Motor neuron (in vitro differentiated cells): ENCODE measurements at places on chromosomes 3 and 15.
A peak's percentile ranks its signal among the peaks of the same experiment; 100 is the strongest.

- ATAC-seq: no peak
Measured at GRCh38 chr3:156131241-156131640, 10.9 kb downstream of the KCNAB1 start.

DNA sequence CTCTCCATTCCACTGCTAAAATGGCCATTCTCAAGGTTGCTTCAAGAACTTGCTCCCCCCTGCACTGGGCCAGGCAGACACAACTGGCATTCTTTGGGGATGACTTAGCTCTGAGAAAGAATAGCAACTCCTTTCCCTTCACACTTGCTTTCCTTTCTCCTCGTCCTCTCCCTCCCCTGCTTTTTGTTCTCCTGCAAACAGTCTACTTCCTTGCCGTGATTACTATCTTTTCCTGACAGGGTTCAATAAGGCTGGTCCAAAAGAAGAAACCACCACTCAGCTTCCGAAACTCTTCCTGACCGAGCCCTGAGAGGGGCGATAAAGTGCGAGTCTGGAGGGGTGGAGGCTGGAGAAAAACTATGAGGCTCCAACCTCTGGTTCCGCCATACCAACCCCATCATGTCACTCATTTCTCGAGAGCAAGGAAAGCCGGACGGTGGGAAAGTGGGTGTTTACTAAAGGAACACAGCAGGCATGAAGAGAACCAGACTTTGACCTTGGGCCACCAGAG, 5.0 kb downstream of the AMOTL2 start:
- no peak for ATAC-seq

DNA sequence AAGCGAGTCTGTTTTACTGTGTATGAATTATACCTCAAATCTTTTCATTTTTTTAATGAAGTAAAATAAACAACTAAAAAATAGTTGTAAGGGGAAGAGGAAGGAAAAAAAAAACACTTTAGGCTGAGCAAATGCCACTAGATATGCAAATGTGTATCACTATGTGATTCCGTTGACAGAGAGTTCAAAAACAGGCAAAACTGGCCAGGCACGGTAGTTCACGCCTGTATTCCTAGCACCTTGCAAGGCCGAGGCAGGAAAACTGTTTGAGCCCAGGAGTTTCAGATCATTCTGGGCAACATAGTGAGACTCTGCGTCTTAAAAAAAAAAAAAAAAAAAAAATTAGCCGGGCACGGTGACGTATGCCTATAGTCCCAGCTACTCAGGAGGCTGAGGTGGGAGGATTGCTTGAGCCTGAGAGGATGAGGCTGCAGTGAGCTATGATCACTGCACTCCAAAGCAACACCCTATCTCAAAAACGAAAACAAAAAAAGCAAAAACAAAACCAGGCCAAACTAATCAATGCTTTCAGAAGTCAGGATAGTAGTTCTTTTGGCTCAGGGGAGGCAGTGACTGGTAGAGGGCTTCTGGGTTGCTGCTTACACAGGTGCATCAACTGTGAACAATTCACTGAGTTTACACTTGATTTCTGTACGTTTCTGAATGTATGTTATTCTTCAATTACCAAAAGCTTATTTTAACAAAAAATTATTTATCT, 7.4 kb downstream of the PRC1 start:
- no peak for ATAC-seq

GRCh38 chr3:13229273-13229949, 156.2 kb upstream of the IQSEC1 start:
- peak; percentile 85 for ATAC-seq

GRCh38 chr3:137121704-137122314, 164.0 kb downstream of the IL20RB start:
- ATAC-seq: no peak

DNA sequence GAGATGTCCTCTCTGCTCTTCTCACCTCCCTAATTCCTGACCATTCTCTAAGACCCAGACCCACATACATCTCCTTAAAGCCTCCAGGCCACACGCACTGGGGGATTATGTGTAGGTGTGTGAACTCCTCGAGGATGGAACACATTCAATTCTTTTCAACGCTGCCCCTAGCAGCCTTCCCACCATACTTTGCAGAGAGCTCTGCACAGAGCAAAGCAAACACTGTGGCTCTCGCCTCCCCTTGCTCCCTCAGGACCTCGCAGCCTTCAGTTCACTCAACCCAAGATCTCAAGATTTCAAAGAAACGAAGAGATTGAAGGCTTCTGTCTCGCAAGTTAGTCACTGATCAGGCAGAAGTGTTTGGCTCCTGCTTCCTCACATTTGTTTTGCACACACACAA, 6.0 kb downstream of the ACTC1 start:
- ATAC-seq: no peak

- no peak for ATAC-seq
Measured at GRCh38 chr3:138412821-138413551, 21.4 kb upstream of the ESYT3 start.

GRCh38 chr3:5023777-5024346, 44.6 kb downstream of the BHLHE40 start:
- no peak for ATAC-seq

DNA sequence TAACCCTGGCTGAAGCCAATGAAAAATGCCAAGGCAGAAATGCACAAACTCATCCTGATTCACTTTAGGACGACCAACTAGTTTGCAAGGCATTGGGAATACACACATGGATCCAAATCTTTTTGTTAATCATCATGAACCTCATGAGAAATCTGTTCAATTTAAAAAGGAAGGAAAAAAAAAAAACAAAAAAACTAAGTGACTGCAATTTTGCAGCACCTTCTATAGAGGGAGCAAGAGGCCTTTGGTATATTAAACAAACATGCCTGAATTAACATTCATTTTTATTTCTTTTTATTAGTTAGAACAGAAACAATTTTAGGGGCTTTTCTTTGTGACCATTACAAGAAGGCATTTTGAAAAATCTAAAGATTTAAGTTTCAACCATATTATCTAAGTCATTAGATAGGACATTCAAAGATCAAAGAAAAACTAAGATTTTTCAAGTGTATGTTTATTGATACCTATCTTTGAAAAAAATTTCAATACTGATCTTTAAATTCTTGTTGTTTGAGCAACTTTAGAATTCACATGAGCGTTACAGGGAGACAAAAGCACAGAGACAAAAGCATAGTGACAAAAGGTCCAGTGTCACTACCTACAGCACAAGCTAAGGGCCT, 182.4 kb downstream of the CBLB start:
- no peak for ATAC-seq

DNA sequence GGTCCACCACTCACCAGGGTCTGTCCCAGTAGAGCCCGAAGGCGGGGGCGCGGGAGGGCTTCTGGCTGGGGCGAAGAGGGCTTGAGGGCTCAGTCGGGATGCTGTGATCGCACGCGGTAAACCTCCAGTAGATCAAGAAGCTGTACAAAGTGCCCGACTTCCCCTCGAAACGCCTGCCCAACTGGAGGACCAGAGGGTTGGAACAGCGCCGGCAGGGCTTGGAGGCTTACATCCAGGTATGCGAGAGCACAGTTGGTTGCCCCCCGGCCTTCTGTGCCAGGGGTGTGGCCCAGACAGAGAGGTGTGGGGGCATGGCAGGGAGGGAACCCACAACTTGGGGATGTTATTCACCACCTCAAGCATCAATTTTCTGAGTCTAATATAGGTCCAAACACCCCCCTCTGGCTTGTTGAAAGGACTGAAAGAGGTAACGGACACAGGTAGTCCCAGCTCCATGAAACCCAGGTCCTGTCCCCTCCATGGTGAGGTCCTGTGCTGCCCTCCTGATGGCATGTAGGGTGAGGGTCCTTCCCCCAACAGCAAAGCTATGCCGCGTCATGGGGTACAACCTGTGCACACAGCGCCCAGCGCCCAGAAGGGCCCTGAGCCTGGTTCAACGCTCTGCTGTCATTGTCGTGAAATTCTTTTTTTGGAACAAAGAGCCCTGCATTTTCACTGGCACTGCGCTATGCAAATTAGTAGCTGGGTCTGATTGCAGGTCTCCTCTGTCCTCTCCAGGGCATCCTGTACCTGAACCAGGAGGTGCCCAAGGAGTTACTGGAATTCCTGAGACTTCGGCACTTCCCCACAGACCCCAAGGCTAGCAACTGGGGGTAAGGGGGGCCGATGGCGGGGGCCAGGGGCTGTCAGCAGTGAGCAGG, 1.2 kb downstream of the SNX22 start:
- peak; percentile 4 for ATAC-seq

DNA sequence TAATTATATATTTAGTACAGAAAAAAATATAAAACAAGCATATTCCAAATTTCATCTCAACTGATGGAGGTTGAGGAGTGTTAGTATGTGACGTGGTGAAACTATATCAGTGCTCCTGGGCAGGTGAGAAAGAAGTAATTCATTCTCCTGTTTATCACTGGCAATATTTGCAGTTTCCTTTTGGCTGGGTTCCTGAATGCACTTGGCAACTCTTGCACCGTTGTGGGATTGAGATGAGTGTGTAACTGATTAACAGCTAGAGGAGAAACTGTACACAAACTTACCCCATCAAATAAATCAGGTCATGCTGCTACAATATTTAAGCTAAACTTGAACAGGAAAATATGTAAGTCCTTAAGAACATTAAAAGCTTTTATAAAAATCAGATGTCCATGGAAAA, 2.1 kb upstream of the ATP13A4 start:
- no peak for ATAC-seq

GRCh38 chr3:171457607-171458061, 2.6 kb downstream of the TNIK start:
- ATAC-seq: no peak

DNA sequence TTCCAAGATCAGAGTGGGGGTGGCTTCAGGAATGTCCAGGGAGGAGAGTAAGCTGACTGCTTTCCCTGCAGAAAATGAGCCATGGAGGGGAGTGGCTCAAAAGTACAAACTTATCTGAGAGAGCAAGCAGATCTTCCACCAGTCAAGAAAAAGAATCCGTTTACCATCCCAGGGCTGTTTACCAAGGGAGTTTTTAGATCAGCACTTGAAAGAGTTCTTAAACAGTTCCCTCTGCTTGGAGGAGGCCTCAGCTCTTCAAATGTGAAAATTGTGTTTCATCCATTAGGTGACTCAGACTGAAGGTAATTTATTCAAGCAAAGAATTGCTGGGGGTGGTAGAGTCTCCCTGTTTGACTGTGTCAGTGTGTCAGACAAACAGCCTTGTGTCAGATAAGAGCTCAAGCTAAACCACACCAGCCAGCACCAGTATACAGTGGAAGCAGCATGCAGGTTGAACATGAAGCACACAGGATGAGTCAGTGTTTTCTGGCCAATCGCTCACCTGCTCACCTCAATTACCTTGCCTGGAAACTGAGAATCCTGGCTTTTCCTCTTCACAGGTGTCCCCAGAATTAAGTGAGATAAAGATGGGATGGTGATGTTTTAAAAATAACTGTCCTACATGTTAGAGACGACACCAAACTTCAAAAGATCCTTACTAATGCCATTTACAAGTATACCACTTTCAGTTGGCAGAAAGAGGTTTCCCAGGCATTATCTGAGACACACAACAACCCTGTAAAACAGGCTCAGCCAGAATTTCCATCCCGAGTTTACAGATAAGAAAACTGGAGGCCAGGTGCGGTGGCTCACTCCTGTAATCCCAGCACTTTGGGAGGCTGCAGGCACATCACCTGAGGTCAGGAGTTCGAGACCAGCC, 21.7 kb downstream of the SH3BP5 start:
- ATAC-seq: peak; percentile 49

- no peak for ATAC-seq
Measured at GRCh38 chr15:87671289-87671688, 585.2 kb downstream of the NTRK3 start.

DNA sequence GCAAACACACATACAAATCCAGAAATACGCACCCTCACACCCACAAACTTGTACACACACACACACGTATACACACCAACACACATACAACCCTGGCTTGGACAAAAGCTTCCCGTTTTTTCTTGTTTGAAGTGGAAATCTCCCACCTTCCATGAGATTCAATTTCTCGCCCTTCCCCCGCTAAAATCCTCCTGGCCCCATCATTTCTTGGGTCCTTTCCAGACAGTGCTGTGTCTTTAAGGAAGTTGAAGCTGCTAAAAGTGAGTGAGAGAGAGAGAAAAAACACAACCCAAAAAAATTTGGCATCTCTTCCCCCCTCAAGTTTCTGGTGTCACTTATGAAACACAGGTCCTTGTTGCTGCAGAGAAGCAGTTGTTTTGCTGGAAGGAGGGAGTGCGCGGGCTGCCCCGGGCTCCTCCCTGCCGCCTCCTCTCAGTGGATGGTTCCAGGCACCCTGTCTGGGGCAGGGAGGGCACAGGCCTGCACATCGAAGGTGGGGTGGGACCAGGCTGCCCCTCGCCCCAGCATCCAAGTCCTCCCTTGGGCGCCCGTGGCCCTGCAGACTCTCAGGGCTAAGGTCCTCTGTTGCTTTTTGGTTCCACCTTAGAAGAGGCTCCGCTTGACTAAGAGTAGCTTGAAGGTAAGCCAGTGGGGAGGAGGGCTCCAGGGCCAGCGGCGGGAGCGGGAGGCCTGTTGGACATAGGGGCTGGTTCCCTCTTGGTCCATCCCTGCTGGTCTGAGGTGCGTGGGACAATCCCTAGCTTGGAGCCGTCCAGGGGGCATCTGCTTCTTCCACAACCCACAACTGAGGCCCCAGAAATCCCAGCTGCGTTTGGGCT, at the start of gene ISLR:
ISLR (plus strand) TSS at position 331 of the 839 bp plus-strand sequence. CDS start 1,149 bp downstream, outside the sequence.
- ATAC-seq: peak; percentile 20

- no peak for ATAC-seq
Measured at GRCh38 chr3:139218046-139218445, 125.8 kb upstream of the MRPS22 start.

- no peak for ATAC-seq
Measured at GRCh38 chr3:16174976-16175901, 759 bp downstream of the GALNT15 start.

GRCh38 chr3:57709559-57709958, 16.7 kb upstream of the DENND6A start:
- ATAC-seq: no peak

- ATAC-seq: peak; percentile 100
Measured at GRCh38 chr3:29065211-29065785, 215.6 kb upstream of the RBMS3 start.

DNA sequence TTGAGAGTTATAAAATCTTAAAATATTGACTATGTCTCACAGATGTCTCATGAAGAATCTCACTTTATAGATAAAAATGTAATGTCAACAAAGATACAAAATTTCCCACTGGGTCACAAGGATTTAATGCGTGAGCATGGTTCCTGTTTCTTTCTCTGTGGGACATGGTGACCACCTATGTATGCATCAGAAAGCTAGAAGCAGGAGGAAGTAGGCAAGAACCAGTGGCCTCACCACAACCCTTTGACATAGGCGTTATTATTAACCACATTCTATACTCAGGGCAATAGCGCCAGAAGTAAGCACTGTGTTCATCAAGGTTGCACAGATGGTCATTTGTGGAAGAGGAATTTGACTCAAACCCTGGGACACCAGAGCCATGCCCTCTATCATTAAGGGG, 11.7 kb upstream of the ADAMTS17 start:
- no peak for ATAC-seq

GRCh38 chr15:48928877-48929538, 34.7 kb downstream of the SHC4 start:
- ATAC-seq: no peak
